SK-MEL-5 (cell line): ENCODE measurements at places on chromosomes 2 and 18.
A peak's percentile ranks its signal among the peaks of the same experiment; 100 is the strongest.

DNA sequence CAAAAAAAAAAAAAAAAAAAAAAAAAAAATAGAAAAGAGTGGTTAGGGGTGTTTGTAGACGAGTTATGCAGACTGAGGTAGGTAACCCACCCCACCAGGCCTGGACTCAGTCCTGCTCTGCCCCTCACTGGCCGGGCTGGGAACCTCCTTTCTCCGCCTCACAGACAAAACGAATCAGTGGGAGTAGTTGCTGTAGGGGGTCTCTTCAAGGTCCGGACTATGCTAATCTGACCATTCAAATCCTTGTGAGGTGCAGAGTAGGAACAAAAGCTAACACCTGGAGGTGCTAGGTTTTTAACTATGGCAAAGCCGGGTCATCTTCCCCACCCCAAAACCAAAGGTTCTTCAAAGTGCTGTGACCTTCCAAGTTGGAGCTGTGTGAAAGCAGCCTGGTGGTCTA is 223.7 kb downstream of the SLC4A3 start:
- DNase-seq, result no peak

DNA sequence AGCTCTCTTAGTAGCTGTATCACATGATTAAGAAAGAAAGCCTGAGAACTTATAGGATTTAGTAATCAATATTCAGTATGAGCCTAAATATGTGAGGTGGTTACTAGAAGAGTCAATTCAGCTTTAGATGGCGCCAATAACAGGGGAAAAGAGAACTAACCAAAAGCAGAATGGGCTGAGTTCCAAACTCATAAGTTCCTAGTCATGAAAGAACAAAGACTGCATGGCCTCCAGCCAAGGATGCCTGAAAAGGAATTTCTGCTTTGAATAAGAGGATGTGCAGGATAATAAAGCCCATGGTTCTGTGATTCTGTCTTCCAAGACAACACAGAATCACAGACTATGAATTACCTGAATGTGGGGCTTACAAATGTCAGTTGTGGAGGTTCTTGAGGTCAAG is 196.5 kb downstream of the SATB2 start:
- DNase-seq, result no peak

DNA sequence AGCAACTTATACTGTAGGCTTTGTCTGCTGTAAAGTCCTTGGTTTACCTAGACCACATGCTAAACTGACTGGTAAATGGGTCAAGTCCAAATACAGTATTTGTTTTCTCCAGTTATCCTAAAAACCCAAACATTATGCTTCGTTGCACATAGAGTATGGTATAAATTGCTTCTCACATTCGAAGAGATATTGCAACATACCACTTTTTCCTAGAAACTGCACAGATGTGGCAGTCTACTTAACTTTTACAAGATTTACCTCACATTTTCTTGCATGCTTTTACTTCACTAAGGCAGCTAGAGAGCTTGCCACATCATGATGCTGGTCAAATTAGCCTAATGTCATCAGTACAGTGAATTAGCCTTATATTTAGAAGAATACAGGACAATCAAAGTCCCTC is 66.0 kb upstream of the SCN7A start:
- DNase-seq, result no peak

- DNase-seq, result no peak
These were observed 87.9 kb downstream of the WDPCP start for GRCh38 chr2:63500398-63500797.

DNA sequence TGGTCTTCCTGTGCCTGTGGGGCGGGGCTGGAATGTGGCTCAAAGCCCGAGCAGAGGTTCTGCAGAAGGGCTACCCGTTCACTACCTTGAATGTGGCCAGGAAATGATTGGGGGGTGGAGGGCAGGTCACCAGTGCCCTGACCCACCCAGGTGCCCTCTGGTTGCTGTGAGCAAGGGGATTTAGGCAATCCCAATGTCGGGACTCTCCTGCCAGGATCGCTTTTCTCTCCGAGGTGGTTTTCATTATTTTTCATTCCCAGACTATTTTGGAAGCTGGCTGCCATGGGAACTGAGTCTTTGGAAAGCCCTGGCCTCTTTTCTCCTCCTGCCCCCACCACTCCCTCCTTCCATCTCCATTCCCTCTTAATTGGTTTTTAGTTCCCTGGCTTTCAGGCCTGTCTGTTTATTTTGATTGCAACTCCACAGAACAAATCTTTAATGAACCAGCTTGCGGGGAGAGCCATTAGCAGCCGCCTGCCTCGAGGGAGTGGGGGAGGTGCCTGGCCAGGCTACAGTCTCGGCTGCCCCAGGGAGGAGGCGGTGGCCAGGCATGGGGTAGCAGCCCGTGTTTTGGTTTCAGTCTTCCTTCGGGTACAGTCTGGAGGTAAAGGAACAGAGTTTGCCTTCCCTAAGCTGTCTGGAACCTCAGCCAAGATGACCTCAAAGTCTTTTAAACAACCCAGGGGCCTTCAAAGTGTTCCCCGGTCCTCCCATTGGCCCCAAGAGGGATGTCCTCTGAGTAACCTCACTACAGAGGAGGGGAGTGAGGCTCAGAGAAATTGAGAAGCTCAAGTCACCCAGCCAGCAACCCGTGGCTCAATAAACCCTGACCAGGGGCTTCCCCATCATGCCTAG is 114.4 kb upstream of the HAAO start:
- no peak for DNase-seq

GRCh38 chr18:53153281-53153680 is 813.3 kb downstream of the DCC start:
- DNase-seq, result peak; percentile 48

DNA sequence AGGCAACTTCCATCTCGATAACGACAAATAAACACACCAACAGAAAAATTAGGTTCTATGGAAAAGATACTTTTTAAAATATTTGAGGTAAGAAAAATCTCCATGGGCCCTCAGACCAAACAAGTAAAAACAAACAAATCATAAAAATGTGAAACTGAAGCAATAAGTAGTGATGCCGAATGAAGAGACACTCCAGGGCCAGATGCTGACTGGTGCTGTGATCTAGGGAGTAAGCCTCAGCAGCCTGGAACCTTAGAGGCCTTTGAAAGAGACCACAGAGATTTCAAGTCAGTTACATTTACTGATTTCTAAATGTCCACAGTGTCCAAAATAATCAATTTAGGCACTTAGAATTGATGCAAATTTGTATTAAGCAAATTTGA is 1144.7 kb downstream of the CNTNAP5 start:
- DNase-seq, result no peak

DNA sequence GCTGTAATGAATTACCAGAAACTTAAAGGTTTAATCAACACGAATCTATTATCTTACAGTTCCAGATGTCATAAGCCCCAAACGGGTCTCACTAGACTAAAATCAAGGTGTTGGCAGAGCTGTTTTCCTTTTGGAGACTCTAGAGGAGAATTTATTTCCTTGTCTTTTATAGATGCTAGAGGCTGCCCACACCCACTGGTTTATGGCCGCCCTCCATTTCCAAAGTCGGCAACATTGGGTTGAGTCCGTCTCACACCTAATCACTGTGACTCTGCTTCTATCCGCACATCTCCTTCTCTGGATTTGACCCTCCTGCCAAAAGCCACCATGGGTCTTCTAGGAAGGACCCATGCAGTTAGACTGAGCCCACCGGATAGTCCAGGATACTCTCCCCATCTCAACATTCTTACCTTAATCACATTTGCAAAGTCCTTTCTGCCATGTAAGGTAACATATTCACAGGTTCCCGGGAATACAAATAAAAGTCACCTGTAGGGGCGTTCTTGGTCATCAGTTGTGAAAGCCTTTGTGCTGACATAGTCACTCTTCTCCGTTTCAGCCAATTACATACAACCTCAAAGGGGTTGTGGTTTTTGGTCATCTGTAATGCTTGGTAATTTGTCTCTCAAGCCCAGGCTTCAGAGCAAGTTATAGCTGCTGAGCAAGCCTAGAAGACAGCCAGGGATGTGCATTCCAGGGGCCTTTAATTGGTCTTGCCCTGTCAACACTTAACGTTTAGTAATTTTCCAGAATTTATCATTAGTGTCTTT is 179.4 kb downstream of the ANTXR1 start:
- DNase-seq, result no peak

GRCh38 chr2:25176541-25177181 is 8.3 kb upstream of the POMC start:
- DNase-seq, result no peak

GRCh38 chr2:181851726-181852125 is 39.8 kb upstream of the ITPRID2 start:
- DNase-seq, result no peak

DNA sequence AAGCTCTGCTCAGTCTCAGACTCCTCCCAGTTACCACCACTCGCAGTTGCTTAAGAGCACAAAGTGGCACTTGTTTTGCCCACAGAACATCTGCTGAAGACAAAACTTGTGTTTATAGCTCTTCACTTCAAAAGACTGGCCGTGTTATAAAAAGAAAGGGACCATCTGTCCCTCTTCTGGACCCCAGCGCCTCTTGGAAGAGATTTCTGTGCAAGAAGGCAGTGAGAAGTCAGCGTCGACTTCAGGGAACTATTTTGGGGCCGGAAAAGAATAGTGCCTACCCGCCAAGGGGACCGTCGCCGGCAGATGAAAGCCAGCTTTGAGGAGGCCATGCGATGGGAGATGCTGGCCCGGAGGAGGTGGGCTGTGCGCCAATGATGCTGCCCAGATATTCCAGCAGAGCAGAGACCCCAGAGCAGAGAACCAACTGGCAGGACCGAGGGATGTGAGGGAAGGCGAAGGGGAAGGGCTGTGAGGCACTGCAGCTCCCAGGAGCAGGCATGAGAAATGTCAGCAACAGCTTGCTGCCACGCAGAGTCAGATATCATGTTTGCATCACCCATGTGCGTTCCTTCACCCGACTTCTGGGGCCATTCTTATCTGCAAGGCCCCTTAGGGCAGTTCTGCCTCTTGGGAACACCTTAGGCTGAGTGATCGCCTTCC is 270.9 kb downstream of the ATAD2B start:
- DNase-seq, result no peak

- DNase-seq, result no peak
These were observed 247.3 kb downstream of the TTC32 start for GRCh38 chr2:19654310-19655090.

DNA sequence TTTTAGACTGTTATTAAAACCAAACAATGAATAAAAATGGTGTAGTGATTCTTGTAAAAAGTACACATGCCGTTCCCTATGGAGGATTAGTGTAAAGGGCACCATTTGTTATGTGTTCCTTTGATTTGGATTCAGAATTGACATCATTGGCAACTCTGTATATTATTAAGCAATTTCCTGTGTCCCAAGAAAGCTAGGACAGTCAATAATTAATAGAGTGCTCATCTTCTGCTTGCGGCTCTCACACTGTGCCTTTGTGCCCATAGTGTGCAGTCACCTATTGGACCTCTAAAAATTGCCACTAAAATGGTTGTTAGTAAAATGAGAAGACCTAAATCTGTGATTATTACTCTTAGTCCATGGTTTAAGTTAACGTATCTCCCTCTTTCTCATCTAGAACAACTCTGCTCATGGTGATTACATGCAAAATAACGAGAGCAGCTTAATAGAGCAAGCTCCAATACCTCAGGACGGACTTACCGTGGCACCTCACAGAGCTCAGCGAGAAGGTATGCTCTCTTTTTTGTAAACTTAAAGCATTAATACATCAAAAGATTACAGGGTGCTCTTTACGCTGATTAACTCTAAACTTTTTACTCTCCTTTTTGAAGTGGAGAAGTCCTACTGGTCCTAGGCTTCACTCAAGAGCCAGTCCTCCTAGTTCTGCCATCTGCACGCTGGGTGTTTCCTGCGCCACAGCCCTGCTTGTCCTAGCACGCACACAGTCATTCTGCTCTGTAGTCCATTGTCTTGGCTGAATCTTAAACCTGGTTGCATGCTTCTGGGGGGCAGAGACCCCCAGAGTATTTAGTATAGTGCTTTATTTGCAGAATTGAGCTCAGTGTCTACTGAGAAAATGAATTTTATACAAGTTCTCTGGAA is 16.7 kb downstream of the ZCCHC2 start:
- no peak for DNase-seq

DNA sequence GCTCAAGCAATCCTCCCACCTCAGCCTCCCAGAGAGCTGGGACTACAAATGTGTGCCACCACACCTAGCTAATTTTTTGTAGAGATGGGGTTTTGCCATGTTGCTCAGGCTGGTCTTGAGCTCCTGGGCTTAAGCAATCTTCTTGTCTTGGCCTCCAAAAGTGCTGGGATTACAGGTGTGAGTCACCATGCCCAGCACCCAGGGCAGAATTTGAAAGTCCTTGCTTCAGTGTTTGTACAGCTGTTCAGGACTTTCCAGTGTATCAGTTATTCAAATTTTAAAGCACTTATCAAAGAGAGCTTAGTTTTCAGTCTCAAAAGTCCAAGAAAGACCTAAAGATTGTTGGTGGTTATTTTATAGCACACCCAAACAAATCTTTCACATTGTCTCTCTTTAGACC is 43.6 kb upstream of the VPS54 start:
- no peak for DNase-seq

DNA sequence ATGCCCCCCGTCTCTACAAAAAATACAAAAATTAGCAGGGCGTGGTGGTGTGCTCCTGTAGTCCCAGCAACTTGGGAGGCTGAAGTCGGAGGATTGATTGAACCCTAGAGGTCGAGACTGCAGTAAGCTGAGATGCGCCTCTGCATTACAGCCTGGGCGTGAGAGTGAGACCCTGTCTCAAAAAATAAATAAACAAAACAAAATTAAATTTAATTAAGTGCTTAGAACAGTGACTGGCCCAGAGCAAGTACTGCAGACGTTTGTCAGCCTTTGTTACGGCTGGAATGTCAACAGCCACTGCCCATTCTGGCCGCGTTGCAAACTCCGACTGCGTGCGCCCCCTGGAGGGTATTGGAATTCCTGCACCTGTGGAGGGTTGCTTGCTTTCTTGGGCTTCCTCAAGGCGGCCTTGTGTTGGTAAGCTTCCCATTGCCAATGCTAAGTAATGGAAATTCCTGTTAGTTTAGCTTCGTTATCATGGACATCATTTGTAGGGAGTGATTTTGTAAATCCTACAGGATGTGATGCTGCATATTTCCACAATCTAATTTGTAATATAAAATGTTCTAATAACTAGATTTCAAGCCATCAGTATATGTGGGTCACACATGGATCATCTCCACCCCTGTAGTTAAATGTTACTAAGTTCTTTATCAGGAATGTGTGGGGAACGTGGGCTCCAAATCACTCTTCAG is 15.9 kb upstream of the ATP6V1B1 start:
- peak; percentile 91 for DNase-seq

- DNase-seq, result no peak
These were observed 287.7 kb upstream of the CNTNAP5 start for GRCh38 chr2:123737371-123737770.

DNA sequence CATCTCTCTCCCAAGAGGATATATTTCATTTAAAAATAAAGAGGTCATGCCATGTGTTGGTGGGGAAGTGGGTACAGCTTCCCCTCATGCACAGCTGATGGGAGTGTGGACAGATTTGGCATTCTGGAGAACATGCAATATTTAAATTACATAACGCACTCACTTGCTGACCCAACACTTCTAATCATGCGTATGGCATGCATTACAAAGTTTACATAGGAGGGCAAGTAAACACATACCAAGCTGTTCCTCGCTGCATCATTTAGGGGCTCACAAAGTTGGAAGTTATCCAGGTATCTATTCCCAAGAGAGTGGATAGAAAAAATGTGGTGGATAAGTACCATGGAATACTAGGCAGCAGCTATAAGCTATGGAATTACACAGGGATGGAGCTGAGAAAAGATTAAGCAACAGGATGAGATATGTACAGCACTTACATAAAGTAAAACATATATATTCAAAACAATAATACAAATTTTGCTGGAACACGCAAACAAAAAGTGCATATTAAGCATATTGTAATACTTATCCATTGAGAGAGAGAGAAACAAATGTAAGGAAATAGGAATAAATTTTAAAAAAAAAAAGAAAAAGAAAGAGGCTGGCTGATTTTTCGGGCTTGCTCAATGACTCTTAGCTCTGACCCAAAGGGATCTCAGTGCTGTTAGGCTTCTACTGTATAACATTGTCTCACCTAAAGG is 11.0 kb downstream of the CYP1B1 start:
- no peak for DNase-seq

GRCh38 chr2:95053543-95053942 is 28.0 kb downstream of the MAL start:
- no peak for DNase-seq
